ENCODE measurements at places on chromosomes 11 and 22.

DNA sequence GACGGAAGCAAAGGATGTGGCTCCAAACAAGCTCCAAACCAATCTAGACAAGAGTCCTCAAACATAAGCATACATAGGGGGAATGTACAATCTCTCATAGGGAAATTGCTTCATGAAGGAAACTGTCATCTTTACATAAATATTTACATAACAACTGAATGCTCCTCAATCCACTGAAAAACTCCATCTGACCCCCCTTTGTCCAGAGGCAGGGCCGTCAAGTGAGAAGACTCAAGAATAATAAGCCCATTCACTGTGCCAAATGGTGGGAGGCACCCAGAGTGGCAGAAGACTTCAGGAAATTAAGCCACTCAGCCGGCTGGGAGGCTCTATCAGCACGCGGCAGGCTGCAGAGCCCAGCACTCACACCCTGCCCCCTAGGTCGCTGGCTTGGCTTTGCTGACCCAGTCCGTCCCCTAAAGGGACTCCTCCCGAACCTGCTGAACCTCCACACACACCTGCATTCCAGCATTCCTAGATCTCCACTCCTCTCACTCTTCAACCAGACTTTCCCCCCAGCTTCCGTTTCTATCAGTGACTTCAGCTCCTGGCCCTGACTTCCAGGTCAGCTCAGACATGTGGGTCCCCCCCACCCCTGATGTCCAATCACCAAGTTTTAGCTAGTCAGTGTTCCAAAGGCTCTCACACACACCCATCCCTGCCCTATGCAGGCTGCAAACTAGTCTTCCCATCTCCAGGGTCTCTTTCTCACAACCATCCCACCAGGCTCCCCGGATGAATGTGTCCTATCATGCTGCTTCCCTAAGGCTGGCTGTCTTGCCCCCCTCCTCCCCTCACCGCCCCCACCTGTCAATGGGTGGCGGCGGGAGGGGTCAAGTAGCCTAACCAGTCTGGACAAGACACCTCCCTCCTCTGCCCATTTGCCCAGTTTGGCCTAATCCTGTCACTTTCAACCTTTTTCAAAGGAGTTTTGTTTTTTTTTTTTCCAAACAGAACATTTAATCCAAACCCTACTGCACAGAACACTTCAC lies 11.3 kb downstream of the VPS37C start:
- no peak for DNase-seq

- DNase-seq, result no peak
Measured at GRCh38 chr11:10317776-10318526, 13.1 kb downstream of the ADM start.

DNA sequence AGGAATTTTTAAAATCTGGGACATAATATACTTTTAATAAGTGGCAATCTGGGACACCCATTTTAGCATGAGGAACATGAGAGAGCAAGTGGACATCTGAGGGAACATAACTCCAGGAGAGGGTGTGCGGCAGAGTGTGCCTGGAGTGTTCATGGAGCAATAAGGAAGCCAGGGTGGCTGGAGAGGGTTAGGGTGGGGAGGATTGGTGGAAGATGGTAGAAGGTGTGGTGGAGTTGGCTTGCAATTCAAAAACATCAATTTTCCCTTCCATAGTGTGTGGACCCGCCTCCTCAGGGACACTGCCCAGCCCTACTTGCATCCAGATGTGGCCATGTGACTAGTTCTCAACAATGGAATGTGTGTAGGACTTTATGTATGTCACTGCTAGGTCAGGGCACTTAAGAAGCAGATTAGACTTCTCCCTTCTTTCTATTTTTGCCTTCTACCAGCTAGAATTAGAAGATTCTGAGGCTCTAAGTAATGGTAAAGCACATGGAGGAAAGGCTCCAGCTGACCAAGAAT lies 4.4 kb upstream of the DENND5A start:
- no peak for DNase-seq

GRCh38 chr11:95684170-95684569 lies 105.4 kb downstream of the FAM76B start:
- DNase-seq, result no peak

DNA sequence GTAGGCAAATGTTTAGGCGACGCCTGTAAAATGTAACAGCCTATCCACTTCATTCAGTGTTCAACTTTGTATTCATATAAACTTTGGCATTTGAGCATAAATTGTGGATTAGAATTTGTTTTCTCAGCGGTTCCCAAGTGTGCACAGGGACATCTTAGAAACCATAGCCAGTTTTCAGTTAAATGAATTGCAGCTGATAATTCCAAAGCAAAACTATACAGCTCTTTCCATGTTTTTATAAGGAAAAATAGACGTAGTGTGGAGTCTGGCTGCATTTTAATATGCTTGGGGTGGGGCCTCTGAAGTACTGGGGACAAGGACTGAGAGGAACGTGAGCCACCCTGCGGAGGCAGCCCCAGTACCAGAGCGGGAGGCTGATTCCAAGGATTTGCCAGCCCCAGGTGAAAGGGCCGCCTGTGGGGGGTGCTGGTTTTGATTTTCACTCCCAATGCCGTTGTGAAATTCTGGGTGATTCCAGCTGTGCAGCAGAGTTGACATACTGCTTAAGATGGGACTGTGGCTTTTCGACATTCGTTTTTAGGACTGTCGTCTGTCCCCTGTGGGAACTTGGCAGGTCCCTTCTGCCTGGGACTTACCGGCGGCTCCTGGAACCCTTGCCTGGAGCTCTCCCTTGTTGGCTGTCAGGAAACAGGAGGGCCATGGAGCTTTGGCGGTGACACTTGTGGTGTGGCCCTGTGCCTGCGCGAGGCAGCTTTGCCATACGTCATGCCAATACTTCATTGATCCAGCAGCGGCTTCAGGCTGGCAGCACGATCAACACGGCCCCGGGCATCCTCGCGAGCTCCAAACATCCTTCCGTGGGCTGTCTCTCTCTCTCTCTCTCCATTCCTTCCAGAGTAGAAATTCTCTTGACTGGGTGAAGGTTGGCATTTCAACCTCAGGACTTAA lies 370.9 kb downstream of the TBC1D22A start:
- DNase-seq, result no peak

DNA sequence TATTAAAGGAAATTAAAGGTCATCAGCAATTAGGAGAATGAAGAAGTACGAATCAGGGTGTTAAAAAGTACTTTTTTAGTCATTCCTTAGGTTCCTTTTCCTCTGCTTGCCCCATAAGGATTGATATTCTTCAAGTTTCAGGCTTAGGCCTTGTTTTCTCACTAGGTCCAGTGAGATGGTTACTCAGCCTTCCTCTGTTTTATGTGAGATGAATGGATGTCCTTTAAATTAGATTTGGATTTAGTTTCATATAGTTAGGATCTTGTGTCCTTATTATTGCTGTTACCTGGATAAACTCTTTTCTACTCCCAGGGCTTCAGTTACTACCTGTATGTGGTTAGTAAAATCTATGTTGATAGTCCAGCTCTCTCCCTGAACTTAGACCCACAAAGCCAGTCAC lies 29.2 kb downstream of the FAR1 start:
- no peak for DNase-seq

GRCh38 chr11:94494126-94494680 lies 419 bp downstream of the ANKRD49 start:
- no peak for DNase-seq

DNA sequence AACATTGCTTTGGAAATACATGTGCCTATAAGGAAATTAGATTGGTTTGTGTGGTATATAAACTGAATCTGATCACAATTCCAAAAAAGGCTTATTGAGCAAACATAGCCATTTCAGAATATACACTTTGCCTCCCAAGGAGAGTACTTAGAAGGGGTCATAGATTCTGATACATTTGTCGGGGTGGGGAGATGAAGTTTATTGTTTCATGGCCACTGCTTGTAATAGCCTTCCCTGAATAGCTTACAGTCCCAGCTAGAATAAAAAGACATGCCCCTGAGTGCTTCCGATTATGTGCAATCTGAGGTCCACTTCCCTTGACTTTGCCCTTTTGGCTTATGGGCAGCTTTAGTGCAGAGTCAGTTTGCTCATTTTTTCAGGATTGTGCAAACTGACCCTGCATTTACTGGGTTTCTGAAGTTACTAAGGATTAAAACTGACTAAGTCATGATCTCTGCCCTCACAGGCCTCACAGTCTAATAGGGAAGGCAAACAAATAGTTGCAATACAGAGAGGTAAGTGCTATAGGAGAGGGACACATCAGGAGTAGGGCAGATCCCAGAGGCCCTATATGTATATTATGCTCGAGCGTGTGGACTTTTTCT lies 184.2 kb downstream of the BLID start:
- no peak for DNase-seq

GRCh38 chr11:30314625-30315024 lies 8.3 kb upstream of the ARL14EP start:
- no peak for DNase-seq

Measured in D341Med (cell line).